ENCODE measurements at places on chromosomes 6 and 20.
A peak's percentile ranks its signal among the peaks of the same experiment; 100 is the strongest.

DNA sequence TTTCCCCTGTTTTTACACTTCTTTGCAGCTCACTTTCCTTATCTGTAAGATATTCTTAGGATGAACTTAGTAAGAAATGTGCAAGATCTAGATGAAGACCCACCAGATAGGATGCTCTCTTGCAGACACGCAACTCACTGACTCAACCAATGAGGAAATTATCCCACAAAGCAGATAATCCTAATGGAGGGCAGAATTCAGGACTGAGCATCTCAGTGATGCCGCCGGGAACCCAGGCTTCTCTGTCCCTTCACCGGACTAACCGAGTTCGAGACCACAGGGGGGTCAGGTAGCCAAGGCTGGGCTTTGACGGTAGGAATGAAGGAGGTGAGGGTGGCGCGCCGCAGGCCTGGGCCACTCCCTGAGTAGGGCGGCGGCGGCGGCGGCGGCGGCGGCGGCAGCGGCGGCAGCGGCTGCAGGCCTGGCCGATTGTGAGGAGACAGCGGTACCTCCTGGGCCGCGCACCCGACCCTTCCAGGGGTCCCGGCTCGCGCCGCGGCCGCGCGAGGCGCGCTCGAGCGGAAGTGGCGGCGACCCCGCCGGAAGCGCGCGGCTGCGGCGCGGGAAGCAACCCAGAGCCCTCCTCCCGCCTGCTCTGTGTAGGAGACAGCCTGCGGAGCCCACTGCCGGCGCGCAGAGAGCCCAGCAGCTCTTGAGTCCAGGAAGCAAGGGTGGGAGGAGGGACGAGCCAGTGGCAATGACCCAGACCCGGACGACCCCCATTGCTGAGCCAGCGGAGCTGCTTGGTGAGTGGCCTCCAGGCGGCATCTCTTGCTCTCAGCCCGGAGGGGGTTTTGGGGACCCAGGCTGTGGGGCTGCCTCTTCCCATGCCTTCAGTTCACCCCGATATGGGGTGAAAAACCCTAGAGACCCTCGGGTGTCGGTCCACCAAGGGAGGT, at the start of gene KHDC1:
TSS of gene KHDC1 (minus strand) at position 526 of the 899 bp plus-strand sequence. CDS start 20,679 bp downstream, outside the sequence.
- peak; percentile 8 for DNase-seq

DNA sequence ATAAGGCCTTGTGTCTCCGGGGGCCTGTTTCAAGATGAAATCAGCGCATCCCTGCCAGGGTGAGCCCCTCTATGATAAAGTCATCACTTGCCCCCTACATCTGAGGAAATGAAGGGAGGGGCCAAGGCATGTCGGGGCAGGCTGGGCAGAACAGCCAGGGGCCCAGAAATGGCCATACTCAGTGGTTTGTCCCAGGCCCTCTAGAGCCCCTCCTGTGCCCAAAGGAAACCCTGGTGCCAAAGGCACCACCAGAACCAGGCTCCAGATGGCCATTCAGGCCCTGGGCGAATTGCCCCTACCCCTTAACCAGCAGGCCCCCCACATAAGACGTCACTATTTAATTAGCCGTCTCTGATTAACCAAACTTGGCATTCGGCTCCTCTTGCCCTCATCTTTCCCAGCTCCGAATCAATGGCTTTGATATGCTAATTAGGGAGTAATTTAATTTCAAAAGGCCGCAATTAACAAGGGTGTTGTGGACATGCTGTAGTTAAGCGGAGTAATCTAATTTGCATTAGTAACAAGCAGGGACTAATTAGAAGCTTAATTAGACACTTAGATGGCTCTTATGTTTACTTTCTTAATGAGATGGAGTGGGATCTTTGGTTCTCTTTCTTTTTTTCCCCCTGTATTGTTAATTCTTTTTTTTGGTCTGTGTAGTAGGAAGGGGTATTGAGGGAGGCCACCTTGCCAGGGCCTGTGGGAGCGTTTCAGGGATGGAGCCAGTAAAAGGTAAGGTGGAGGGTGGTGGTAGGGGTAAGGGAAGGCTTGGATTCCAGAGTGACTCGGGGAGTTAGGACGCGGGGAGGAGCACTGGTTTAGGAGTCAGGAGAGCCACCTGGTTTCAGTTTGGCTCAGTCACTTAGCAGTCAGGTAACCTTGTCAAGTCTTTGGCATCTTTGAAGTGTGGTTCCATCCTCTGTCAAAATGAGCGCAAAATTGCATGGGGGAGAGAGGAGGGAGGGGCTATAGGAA, 9.4 kb downstream of the FOXP4 start:
- DNase-seq = no peak

DNA sequence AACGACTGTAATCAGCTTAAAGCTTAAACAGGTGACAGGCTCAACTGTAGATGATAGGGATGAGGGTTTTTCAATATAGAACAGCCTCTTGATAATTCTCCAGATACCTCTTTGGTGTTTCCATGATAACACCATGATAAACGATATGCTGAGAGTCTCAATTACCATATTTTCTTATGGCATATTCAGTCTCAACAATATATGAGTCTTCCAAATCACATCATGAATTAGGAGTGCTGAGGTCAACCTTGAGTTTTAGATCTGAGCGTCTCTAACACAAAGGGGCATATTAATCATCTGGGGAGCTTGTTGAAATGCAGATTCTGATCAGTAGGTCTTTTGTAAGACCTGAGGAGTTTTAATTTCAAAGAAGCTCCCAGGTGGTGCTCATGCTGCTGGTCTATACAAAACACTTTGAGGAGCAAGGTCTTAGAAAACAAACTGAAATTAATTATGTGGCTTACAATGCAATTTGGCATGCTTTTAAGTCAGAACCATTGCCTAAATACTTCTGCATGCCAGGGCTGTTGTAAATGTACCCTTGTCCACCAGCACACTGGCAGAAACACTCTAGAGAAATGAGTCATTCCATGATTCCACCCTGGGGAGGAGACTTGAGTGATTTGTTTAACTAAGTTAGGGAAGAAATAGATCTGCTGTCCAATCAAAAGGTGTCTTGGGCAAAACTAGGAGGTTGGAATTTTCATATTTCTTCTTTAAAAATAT, 49.6 kb downstream of the PTCHD4 start:
- DNase-seq = no peak

- no peak for DNase-seq
These were observed 5.7 kb downstream of the RSPO3 start for GRCh38 chr6:127124172-127124571.

- DNase-seq = no peak
These were observed 45.9 kb downstream of the INSM1 start for GRCh38 chr20:20413810-20414281.

- no peak for DNase-seq
These were observed 9.9 kb downstream of the TFAP2A start for GRCh38 chr6:10404799-10405512.

DNA sequence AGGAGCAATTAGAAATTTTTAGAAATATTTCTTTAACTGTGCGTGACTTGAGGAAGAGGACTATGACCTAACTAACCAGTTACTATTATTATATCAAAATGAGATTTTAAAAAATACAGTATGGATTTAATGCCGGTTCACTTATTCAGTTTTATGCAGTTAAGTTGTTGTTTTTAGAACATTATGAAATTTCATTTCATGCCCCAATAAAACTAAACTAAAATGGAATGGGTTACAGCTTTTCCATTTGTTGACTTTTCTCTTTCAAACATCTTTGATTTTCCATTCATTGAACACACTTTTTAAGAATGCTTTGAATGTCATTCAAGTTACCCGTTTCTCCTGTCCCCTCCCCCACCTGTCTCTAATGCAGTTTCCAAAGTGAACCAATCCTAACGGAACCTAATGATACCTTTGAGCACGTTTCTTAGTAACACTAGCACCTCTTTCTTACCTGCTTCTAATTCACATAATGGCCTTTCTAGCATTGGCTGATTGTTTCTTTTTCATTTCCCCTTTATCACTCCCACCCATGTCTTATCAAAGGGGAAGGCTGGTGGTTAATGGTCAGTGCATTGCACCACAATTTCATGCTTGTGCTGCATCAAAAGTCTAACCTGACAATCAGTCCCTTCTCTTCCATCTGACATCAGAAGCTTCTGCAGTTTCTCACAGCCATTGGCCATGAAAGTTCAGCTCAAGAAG, 262.2 kb upstream of the TAB2 start:
- no peak for DNase-seq

GRCh38 chr20:63889241-63890200, 5.4 kb upstream of the DNAJC5 start:
- DNase-seq = no peak

DNA sequence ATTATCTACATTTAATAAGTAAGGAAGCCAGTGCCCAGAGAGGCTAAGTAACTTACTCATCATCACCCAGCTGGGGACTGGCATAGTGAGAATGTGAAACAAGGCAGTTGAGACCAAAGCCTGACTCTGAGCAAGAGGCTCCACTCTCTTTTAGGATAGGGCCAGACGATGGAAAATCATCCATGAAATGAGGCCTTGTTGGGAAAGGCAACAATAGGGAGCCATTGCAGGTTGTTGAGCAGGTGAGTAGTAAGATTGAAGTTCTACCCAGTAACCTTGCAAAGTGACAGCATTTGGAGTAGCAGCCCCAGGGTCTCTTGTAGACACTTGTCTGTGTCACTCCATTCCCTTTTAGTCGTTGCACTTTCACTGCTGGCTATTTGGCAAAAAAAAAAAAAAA, 2.5 kb upstream of the CPNE5 start:
- no peak for DNase-seq

DNA sequence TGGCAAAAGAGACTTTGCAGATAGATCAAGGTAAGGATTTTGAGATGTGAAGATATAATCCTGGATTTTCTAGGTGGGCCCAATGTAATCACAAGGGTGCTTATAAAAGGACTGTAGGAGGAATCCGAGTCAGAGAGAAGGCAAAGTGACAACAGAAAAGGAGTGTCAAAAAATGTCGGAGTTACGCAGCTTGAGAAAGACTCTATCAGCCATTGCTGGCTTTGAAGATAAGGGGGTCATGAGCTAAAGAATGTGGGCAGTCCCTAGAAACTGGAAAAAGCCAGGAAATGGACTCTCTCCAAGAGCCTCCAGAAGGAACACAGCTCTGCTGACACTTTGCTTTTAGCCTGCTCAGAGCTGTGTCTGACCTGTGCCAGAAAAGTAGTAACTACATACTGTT, 8.7 kb upstream of the RWDD1 start:
- DNase-seq = no peak

DNA sequence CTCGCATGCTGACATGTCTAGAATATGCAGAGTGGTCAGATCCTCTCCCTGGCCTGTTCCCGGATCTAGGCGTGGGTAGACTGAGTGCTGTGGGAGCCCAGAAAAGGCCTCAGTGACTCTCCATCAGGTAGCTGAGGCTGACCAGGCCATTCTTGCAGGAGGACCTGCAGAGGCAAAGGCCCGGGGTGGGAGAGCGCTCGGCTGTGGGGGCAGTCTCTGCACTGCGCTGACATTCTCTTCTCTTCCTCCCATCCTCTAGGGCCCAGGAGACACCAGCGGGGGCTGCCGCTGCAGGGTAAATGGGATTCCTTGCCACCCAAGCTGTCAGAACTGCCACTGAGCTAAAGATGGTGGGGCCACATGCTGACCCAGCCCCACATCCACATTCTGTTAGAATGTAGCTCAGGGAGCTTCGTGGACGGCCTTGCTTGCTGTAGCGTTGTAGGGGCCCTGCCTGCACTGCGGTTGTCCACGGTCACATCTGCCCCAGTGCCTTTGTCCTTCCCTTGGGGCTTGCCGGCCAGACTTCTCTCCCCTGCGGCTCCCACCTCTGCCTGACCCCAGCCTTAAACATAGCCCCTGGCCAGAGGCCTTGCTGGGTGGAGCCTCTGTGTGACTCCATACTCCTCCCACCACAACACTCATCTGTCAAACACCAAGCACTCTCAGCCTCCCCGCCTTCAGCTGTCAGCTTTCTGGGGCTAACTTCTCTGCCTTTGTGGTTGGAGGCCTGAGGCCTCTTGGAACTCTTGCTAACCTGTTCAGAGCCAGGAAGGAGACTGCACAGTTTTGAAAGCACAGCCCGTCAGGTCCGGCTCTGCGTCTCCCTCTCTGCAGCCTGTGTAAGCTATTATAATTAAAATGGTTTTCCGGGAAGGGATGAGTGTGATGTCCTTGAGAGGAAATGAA, 22.2 kb downstream of the RBCK1 start:
- DNase-seq = no peak

- no peak for DNase-seq
These were observed 198.6 kb downstream of the BACH2 start for GRCh38 chr6:90098001-90098531.

DNA sequence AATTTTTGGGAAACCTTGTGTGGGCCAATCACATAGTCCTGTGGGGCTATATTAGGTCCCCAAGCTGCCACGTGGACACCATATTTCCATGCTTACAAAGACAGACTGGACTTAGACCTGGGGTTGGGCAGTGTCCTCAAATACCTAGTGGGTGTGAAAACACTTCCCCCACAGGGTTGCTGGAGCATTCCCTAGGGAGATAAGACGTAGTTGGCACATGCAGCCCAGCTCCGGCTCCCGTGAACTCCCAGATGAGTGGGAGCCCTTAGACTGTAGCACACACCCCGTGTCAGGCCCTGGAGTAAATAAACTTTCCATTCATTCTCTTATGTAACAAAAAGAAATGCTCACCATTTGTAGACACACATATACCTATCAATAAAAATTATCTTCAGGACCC, 14.2 kb downstream of the KCNG1 start:
- no peak for DNase-seq

- DNase-seq = no peak
These were observed 24.5 kb downstream of the TM9SF4 start for GRCh38 chr20:32134026-32134425.

DNA sequence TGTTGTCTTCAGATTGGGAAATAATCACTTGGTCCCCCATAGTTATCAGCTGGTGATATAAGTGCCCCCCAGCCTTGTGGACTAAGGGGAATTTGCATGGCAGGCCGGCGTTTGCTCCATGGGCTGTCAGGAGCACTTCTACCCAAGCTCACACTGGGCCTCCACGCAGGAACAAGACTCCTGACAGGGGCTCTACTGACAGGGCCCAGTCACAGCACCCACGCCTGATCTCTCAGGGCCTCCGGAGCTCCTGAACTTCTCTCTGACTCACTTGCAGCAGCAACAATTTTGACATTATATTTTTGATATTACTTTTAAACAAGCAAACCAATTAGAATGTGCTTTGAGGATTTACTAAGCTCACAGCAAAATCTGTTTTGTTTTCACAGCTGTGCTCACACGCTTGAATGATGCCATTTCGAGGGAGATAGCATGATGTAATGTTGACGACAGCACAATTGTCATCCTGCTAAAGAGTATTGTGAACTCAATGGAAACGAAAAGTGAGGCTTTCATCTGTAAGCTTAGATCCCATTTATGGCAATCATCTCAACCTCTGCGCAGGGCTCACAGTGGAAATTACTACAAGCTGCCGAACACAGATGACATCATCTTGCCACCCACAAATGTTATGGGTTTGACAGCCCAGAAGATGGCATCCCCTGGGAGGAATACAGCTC, 28.7 kb upstream of the TXNDC5 start:
- DNase-seq = no peak

DNA sequence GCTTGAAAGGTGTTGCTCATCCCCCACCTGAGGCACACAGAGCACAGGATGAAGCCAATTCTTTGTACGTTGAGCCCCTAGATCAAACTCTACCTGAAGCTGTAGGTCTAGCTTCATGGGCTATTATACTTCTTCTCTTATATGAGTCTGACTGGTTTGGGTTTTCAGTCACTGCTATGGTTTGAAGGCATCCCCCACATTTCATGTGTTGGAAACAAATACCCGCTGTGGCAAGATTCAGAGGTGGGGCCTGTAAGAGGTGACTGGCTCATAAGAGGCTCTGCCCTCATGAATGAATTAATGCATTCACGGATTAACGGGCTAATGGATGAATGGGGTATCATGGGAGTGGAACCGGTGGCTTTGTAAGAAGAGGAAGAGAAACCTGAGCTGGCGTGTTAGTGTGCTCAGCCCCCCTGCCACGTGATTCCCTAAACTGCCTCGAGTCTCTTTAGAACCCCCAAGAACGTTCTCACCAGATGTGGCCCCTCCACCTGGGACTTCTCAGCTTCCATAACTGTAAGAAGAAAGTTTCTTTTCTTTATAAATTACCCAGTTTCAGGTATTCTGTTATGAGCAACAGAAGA, 39.2 kb downstream of the PREX1 start:
- DNase-seq = no peak
